CD4-positive, alpha-beta T cell treated with Interferon alpha-2 for 1 hour (primary cell): ENCODE measurements at places on chromosomes 5 and 9.
A peak's percentile ranks its signal among the peaks of the same experiment; 100 is the strongest.

- no peak for DNase-seq
Measured at GRCh38 chr5:128534726-128535125, 3.3 kb downstream of the FBN2 start.

GRCh38 chr5:105413406-105413990, 1850.9 kb upstream of the NUDT12 start:
- DNase-seq: no peak

DNA sequence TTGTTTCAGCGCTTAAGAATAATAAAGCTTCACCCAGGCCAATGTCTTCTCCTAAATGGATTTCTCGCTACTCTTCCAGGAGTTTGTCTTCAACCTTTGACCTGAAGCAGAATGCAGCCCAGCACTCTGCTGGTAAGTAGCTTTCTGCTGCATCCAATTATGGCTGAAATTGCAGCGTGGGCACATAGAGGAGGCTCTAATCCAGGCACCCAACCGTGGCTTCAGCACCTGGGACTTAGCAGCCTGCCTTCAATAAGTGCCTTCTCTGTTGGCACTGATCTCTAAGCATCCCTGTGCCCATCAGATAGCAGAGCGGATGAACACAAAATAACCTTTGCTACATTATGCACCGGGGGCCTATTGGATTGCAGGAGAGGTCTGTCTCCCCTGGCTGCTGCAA, 105.2 kb downstream of the TRIM32 start:
- no peak for DNase-seq

GRCh38 chr5:41980870-41981269, 55.8 kb downstream of the FBXO4 start:
- no peak for DNase-seq

DNA sequence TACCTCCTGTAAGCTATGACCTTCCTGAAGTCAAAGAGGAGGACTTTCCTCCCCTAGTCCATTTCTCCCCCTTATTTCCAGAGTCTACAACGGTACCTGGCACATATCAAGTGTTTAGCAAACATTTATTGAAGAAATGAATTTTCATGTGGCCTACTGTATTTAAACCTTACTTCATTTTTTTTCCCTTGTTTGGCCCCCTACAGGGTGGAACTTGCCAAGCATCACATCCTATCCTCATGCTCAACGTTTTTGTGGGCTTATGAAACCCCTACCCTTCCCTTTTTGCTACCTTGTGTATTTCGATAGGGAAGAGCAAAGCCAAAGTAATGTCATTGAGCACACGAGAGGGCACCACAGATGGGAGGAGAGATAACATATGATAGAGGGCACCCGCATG, 1857.8 kb upstream of the WWC1 start:
- no peak for DNase-seq

GRCh38 chr9:36827593-36827992, 206.5 kb downstream of the PAX5 start:
- no peak for DNase-seq

GRCh38 chr5:167750586-167750985, 540.9 kb upstream of the WWC1 start:
- DNase-seq: no peak

DNA sequence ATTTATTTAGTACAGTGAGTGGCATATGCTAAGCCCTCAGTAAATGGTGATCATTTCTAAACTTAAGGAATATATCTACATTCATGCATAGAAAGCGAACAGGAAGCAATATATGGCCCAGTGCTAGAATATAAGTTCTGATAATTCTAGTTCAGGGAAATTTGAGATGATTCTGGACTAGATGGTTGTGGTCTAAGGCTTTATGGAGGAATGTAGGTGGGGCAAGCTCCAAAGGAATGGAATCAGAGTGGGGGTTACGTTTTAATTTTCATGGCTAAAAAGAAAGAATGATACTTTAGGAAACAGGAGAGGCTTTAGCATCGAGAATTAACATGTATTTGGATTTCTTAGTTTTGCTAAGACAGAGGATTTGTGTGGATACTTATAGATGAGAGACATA, 56.1 kb downstream of the MTREX start:
- DNase-seq: no peak

- no peak for DNase-seq
Measured at GRCh38 chr9:107639426-107639825, 149.9 kb upstream of the KLF4 start.

GRCh38 chr9:119322184-119322583, 47.1 kb downstream of the BRINP1 start:
- DNase-seq: no peak

- DNase-seq: no peak
Measured at GRCh38 chr9:104416470-104416869, 87.6 kb upstream of the OR13F1 start.

GRCh38 chr5:139820130-139820529, 24.5 kb downstream of the PSD2 start:
- no peak for DNase-seq

DNA sequence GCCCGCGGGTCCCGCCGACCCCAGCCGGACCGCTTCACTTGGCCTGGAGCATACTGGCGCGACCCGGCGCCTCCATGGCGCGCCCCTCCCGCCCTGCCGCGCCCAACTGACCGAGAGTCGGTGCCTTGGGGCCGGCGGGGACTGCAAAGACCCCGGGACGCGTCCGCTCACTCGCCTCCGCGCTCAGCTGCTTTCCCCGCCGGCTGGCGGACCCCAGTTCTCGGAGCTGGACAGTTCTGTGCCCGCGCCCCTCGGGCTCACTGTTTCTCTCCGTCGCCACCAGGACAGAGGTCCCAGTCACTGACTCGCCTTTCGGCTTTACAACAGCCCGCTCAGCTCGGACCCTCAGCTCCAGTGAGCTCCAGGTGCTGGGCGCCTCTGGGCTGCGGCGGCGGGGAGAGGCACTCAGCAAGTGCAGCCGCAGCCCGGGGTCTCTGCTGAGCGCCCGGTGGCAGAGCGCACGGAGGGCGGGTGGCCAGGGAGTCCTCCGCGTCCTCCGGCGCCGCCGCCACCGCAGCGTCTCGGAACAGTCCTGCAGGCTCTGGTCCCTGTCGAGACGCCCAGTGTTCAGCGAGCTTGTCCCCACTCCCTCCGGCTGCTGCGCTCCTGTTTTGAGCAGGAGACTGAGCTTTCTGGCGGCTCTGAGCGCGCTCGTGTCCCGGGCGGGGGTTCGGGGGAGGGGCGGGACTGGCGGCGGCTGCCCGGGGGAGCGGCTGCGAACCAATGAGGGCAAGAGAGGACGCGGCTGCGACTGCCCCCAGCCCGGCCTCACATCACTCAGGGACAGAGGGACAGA, at the start of gene SMIM32:
TSS of gene SMIM32 (minus strand) at position 637 of the 796 bp plus-strand sequence. CDS start 638 bp downstream, outside the sequence.
- no peak for DNase-seq

DNA sequence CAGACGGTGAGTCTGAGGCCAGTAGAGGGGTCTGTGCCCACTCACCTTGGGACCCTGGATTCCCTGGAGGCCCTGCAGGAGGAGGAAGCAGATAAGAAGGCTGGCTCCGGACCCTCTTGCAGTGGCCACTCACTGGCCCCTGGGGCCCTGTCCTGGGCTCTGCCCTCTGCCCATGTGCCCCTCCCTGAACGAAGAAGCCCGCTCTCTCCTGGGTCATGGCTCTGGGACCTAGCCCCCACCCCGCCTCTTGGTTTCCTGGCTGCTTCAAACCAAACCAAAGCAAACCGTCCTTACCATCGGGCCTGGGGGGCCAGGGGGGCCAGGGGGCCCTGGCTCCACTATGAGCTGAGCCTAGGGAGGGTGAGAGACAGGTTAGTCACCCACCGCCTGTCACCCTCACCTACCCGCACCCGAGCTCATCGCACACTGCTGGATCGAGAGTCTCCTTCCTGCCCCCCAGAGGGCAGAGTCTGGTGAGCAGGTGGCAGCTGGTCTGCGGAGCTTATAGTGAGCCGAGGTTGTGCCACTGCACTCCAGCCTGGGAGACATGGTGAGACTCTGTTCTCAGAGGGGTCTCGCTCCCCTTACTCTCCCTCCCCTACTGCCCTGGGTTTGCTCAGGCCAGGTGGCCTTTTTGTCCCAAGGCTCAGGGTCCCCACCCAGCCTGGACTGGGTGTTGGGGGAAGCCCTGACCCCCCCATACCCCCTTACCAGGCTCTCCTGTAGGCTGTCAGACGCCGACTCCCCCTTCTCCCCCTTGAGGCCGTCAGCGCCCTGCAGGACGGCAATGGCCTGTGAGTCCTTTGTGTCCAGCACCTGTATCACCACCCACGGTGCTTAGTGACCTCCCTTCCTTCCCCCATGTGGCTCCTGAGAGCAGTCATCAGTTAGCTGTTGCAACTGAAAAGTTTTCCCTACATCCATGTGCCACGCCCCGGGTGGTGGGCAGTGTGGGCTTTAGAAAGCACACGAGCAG, 15.2 kb upstream of the PHYKPL start:
- no peak for DNase-seq

DNA sequence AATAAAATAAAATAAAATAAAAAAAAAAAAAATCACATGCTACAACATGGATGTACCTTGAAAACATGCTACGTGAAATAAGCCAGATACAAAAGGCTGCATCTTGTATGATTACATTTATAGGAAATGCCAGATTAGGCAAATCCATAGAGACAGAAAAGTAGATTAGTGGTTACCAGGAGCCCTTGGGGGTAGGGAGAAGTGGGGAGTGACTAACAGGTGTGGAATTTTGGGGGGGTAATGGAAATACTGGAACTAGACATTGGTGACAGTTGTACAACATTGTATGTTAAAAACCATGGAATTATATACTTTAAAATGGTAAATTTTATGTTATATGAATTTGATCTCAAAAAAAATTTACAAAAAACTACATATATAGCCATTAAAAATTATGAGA, 47.3 kb downstream of the SLC1A1 start:
- DNase-seq: no peak

DNA sequence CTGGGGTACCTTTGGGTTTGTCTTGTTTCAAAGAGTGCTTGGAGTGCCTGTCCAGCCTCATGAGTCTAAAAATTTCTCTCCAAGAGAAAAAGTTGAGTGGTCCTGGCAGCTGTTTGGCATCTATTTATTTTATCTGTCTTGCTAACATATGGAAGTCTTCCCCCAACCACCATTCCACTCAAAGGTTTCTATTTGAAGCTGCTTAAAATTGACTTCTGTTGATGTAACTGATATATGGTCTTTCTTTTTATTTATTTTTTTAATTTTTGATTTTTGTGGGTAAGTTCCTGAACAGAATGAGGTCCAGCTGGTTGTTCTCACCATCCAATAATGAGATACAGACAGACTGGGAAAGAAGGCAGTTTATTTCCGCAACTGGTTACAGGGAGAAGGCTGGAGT, 178.7 kb upstream of the SGCD start:
- DNase-seq: no peak

GRCh38 chr5:56900858-56901578, 8.4 kb upstream of the SETD9 start:
- peak; percentile 69 for DNase-seq

DNA sequence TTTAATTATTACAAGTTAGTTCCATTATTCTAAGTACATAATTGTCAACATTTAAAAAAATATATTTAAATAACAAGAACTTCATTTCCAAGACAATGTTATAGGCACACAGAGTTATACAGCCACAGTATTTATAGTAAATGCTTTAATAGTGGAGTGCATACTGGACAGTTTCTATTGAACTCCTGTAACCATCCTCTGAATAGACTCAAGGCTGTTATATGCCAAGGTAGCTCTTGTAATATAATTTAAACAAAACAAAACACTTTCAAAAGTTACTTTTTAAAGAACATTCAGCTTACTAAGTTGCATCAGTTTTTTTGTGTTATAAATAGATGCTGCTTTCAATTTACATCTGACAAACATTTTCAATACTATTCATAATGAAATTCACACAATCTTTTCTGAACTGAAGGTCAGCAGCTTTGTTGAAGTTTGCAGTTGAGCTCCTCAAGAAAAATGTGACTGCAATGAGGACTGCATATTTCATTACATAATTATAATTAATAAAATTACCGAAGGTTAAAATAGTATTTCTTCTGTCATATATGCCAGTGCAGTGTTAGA, 549.9 kb upstream of the CYLC2 start:
- no peak for DNase-seq

DNA sequence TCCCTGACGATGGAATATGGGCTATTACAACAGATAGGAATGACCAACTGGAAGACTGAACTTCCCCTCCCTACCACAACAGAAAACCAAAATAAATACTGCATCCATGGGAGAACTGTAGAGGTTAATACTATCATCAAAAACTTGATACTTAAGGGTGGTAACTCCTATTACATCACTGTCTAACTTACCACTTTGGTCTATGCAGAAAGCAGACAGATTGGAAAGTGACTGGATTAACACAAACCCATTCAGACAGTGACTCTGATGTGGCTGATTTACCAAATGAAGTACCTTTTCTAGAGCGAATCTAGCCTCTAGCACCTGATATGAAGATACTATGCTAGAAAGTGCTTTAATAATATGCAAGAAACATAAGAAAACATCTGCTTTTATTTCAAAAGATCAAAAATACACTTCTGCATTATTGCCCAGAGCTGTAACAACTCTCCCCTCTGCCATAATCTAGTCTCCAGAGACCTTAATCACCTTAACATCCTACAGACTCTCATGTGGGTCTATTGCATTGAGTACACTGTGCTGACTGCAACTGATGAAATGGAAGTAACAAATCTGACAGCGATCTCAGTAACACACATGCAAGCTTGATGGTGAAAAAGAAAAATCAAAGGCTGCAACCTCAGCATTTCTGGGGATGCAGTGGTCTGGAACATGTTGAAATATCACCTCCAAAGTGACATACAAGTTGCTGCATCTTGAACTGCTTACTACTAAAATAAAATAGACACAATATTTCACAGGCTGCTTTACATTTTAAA, 62.7 kb downstream of the EPB41L4A start:
- DNase-seq: no peak

- peak; percentile 12 for DNase-seq
Measured at GRCh38 chr9:38066914-38067858, 1.8 kb downstream of the SHB start.

- DNase-seq: no peak
Measured at GRCh38 chr5:15263406-15263805, 236.6 kb upstream of the FBXL7 start.

DNA sequence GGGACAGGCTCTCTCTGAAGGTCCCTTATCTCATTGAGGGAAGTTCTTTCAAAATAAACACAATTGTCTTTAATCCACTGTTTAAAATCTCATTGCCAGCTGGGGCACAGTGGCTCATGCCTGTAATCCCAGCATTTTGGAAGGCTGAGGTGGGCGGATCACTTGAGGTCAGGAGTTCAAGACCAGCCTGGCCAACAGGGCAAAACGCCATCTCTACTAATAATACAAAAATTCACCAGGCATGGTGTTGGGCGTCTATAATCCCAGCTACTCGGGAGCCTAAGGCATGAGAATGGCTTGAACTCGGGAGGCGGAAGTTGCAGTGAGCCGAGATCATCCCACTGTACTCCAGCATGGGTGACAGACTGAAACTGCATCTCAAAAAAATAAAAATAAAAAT, 8.3 kb upstream of the NDFIP1 start:
- DNase-seq: no peak

DNA sequence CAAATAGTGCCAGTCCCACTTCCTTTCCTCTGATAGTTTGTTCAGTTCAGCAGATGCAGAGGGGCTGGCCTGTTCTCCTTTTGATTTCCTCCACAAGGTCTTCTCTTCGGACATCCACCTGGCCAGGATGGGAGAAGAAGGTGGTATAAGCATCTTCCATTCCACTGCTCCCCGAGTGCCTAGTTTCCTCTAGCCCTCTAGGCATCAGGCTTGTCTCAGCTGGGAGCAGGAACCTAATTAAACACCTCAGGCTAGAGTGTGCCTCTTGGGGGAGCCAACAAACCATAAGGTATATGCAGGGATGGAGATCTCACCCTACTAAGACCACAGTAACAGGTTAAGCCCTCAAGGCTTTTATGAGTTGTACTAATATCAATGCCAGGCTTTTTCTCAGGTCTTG, 835 bp upstream of the DND1 start:
- DNase-seq: no peak
